Activated T-cell treated with anti-CD3 and anti-CD28 coated beads, Interleukin-2, amount 50 U/mL, for 24 hours (primary cell): ENCODE measurements at places on chromosomes 16 and 17.

DNA sequence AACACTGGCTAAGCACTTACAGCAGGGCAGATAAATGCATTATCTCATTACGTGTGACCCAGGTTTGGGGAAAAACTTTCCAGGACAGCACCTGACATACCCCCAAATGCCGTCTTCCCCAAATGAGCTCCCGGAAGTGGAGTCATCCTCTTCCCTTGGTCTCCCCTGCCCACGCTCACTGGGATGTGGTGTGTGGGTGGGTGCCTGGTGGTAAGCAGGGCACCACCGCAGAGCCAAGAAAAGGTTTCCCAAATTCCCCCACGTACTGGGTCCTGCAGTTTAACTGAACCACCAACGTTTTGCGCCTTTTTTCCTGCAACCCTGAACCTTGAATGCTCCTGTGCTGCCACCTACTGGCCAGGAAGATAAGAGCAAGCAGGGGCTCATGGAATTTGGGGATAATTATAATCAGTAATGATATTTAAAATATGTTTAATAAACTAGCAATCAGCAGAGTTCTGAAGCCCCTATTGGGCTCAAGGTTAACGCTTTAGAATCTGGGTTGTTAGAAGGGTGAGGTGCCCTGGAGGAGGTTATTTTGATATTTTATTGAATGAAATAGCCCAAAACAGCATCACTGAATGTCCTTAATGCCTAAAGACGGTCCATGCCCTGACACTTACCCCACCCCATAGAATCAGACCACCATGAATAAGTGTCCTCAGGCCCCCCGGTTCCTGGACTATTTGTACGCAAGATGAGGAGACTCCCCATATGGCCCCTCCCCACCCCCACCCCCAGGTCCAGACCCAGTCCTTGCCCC is 8.0 kb downstream of the SPPL2C start:
- DNase-seq = peak; percentile 72

- no peak for DNase-seq
Observed at GRCh38 chr16:73179705-73180331, 131.9 kb upstream of the ZFHX3 start.

- peak; percentile 64 for DNase-seq
Observed at GRCh38 chr17:75181608-75182318, 996 bp downstream of the SUMO2 start.

GRCh38 chr17:40095351-40095943 is 4.9 kb downstream of the NR1D1 start:
- no peak for DNase-seq

DNA sequence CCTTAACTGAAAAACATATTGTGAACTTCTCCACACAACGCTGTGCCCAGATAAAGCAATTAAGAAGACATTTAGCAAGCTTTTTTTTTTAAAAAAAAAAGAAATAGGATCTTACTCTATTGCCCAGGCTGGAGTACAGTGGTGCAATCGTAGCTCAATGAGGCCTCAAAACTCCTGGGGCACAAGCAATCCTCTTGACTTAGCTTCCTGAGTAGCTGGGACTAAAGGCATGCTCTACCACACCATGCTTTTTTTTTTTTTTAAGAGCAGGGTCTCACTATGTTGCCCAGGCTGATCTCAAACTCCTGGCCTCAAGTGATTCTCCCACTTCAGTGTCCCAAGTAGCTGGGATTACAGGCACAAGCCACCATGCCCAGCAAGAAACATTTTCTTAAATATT is 20.1 kb downstream of the AP1G1 start:
- no peak for DNase-seq

- DNase-seq = no peak
Observed at GRCh38 chr16:27712251-27712711, 162.3 kb downstream of the KATNIP start.
